Suprapubic skin (tissue), 4 donors: ENCODE measurements at places on chromosomes 1 and 21. TPM values are rescaled to one million over a fixed set of nuclear protein-coding genes. Genes with fewer than 3 reads are reported as not detected.

RORC gene
- 73.8 TPM for total RNA-seq

S100A7A gene
- total RNA-seq = not detected

GRCh38 chr1:107687849-107688753, 276.9 kb downstream of the VAV3 start:
- no peak for DNase-seq

DNA sequence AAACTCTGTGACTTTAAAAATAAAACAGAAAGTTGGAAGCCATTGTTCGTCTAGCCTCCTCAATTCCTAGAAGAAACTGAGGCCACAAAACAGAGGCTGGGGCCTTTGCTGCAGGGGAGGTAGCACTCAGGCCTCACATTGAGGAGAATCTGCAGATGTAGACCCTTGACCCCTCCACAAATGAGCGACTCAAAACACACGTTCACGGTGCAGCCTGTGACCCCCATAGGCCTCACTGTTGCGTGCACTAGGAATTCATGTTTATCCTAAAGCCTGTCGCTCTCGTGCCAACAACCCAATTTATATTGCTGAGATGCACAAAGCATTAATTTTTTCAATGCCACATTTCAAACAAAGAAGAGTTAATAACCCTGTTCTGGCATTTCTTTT, 5.6 kb downstream of the TMEM51 start:
- DNase-seq = no peak

- DNase-seq = no peak
These were observed 5.1 kb upstream of the RIPPLY3 start for GRCh38 chr21:37001441-37001840.

DNA sequence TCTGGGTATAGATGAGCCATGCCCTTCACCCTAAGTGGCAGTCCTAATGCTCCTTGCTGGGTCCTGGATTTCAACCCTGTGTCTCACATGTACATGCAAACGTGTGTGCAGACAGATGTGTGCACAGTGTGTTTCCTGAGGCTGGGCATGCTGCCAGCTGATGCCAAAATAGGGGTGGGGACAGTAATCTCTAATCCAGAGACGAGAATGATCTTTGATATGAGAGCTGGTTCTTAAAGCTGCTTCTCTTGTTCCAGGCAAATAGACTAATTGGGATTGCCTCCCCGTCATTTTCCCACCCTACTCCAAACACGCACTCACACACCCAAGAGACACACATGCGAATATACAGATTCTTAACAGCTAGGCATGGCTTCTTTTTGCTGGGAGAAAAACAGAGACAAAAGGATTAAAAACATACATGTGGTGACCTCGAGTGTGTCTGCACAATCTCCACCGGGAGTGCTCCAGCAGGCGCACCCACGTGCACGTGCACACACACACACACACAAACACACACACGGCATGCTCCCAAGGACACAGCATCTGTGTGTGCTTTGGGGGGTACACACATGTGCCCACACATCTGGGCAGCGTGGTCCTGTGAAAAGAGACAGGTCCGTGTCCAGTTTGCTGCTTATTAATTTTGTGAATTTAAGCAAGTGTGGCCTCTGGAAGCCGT, 102.1 kb upstream of the ZBTB40 start:
- DNase-seq = no peak

DNA sequence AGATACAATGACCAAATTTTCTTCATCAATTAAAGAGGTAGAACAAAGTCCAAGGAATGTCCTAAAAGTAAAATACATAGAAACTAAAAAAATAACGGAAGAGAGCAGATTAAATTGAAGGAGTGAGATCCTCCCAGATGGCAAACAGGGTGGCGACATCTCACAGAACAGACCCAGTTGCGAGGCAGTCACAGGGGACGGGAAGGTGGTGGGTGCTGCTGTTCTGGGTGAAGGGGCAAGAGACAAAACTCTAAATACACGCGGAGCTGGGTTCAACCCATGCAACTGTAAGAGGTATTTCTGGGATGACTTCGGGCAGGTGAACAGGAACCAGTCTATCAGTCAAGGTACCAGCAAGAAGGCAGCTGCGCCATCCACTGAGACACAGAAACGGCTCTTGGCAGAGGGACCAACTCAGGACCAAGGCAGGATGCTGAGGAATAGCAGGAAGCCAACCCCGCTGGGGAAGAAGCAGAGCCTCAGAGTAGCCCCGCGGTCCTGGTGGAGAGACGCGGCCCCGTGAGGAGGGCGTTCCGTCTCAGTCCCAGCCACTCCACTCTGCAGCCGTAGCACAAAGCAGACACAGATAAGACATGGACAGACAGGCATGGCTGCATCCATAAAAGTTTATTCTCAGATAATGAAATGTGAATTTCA, 32.2 kb downstream of the WDR4 start:
- peak; percentile 52 for DNase-seq

GRCh38 chr21:44710756-44711326, 531 bp downstream of the TSPEAR start:
- DNase-seq = peak; percentile 56

GRCh38 chr1:2887941-2888855, 86.7 kb upstream of the TTC34 start:
- no peak for DNase-seq
